Anterior cingulate cortex (tissue), 58 donors: ENCODE measurements at places on chromosomes 1 and 21.

GRCh38 chr1:189787201-189787600, 690.5 kb downstream of the BRINP3 start:
- no peak for DNase-seq

- no peak for DNase-seq
These were observed 266.7 kb upstream of the GREM2 start for GRCh38 chr1:240878631-240879030.

- DNase-seq, result no peak
These were observed 626.7 kb upstream of the ADGRL2 start for GRCh38 chr1:81174052-81174451.

DNA sequence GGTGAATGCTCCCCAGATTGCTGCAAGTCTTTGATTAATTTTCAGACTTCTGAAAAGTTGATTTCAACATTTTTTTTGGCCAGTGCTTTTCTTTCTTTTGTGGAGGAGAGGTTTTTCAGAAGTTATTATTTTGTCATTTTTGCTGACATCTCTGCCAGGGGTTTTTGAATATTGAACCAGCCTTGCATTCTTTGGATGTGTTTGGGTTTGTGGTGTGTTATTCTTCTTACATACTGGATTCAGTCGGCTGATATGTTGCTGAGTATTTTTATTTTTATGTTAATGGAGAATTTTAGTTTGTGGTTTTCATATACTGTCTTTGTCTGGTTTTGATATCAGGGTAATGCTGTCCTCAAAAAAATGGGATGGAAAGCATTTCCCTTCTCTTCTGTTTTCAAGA, 25.3 kb downstream of the OBSCN start:
- no peak for DNase-seq

DNA sequence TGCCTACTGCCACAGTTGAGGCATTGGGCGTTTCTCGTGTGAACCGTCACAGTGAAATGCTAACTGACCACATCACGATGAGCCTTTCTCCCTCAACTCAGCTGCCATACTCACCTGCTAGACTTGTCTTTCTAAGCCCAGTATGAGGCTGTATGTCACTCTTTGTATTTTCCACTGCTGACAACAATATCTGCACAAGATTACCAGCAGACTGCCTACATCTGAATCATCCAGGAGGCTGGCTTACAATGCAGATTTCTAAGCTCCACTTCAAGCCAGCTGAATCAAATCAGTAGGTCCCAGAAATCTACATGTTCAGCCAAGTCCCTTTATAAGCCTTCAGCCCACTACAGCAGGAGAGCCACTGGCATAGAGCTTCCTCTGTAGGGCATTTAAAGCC, 355.0 kb upstream of the DUSP10 start:
- no peak for DNase-seq

GRCh38 chr21:25717491-25718147, 17.1 kb downstream of the ATP5PF start:
- DNase-seq, result no peak

GRCh38 chr1:90346349-90346748, 351.4 kb downstream of the ZNF326 start:
- DNase-seq, result no peak

DNA sequence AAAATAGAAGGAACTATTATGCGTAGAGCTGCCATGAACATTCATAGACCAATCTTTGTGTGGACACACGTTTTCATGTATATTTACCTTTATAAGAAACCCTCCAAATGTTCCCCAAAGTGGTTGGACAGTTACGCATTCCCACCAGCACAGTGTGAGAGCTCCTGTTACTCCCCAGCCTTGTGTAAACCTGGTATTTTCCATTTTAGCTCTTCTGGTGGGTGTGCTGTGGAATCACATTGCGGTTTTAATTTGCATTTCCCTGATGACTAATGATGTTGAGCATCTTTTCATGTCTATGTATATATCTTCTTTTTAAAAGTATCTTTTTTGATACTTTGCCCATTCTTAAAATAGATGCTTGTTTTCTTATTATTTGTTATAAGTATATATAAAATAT, 3.2 kb upstream of the UBASH3A start:
- no peak for DNase-seq

DNA sequence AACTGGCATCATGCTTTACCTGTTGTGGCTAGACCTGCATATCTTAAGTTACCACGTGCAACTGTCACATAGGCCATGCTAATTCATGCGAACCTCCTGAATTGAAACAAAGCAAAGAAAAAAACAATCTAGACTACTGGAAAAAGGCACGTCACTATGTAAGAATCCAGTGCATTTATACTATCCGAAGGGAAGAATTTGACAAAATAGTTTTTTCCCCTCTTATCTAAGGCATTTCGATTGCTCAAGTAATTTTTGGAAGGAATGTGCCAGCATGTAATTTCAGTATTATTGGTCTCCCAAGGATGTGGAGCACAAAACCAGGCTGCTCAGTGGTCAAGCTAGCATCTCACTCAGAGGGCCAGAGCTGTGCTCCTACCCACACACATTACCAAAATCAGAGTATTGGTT, 31.5 kb upstream of the C1orf198 start:
- no peak for DNase-seq

DNA sequence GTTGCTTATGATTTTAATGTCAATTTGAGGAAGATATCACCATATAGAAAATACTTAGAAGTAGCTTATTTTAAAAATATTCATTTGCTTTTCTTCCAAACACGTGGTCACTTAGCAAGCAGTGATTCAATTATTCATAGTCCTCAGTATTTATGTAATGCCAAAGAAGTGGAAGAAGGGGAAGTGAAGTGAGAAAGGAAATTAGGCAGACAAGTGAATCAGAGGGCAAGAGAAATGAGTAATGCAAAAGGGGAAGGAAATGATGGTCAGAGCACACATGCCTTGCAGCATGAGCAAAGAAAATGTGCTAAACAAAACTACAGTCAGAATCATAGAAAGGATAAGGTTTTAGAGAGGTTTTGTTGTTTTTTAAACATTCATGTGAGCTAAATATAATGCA, 31.8 kb downstream of the SDCCAG8 start:
- no peak for DNase-seq

DNA sequence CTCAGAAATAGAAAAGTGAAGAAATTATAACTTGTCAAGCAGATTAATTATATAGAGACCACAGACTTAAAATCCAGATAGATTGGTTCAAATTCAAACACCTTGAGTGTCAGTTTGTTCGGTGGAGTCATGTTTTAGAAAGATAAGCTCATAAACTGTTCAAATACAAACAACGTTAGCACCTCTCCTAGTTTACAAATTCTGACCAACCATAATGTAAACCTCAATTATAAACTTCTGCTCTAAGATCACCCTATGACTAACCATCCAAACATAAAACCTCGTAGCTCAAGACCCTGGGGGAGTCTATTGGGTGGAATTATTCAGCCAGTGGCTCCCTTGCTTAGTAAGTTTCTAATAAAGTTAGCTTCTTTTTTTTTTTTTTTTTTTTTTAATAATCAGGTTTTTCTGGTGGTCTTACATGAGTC, 12.4 kb downstream of the CBR1 start:
- no peak for DNase-seq

DNA sequence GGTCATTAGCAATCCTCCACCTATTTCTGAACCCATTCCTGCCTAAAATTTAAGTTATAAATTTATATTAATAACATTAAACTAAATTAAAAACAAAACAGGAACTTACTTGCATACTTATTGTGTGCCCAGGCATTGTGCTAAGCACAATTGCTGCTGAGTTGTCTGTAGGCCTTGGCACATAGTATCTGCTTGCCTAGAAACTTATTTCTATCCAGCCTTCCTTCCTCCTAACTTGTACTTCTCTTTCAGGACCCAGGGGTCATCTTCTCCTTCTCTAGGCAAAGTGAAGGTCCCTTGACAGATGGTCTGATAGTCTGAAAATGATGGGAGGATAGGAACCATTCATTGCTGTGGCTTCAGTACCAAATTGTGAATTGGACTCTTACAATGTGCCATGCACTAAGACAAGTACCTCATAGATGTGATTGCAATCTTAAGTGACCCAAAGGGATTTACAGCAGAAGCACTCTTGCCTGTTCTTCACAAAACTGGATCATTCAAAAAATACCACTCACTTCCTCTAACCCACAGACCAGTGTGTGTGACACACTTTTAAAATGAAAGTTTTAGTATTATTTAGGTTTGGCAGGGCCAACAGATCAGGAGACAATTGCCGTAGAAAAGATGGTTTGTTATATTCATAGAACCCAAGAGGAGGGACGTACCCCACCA, 10.3 kb upstream of the CD101 start:
- no peak for DNase-seq

- no peak for DNase-seq
These were observed 97.1 kb upstream of the CACYBP start for GRCh38 chr1:174902531-174903099.

DNA sequence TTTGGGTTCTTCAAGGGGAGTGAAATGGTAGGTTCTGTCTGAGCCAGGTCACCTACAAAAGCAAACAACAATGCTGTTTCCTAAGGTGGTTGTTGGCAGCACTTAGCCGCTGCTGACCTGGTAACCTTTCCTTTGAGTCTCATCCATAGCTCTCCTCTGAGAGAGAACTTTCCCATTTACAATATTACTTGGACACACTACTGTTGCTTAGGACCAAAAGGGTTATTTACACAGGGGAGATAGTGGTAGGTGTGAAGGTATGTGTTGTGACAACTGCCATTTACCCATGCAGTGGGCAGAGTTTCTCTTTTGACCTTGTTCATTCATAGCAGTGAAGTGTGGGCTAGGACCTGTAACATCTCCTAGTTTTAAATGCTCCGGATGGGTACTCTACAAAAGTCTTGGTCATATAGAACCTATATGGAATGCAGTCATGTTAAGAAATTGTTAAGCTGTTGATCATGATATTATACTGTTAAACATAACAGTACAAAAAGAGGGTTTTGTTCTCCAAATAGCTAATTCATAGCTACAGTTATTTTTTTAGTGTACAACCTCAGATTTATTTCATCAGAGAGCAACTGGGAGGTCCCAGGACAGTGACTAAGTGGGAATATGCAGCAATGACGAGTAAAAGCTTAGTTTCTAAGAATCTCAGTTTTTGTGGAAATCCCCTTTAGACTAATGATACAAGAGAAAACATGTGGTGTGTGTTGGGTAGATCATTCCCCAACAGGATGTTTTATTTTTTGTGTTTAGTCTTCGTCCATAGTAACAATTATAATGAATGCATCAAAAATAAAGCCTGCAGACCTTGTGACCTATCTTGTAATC, 219.7 kb downstream of the NFIA start:
- DNase-seq, result no peak

DNA sequence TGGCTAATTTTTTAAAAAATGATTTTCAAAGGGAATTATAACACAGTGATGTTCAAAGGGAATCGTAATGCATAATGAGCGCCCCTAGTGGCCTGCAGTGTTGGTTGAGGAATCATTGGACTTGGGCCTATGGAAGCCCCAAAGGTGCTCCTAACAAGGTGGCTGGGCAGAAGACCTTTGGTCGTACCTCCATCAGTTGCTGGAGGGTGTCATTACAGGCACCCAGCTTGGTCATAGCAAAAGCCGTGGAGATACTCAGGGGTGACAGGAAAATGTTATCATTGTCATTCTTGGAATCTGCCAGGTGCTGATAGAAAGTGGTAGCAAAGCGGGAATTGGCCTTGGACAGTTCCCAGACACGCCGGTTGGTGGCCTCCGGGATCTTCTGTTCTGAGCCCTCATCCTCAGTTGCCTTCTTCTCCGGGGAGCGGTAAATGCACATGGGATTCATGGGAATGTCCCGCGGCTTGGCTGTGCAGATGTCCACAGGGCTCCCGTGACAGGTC, 2.7 kb downstream of the SERPINC1 start:
- DNase-seq, result no peak

DNA sequence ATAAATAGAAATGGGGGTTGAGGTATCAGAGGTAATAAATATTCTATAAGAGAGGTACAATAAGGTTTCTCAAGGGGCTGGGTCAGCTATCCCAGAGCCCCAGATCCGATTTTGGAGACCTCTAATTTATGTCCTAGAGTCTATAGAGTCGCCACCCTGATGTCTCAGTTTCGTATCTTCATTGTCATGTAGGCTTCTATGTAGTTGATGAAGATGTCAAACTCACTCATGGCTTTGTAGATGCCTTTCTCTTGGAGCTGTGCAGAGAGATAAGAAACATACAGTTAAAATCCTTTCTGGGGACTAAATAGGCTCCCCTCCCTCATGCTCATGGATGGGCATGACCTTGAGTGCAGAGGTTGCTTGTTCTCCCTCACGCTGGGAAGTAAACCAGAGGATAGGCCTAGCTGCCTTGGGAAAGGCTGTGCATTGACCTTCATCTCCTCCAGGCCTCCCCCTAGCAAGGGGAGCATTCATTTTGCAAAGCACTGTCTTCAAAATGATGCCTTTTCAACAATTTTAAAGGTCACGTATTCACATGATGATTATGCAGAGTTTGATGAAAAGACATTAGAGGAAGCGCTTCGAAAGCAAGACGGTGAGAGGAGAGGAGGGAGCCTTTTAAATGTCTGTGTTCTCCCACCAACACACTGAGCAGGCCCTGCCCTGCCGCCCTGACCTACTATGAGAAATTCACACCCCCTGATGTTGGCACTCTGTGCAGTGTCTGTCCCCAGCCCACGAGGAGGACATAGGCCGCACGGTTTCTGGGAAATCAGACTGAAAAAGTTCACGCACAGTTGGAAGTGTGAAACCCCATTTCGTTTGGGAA, 1.9 kb upstream of the IL19 start:
- no peak for DNase-seq

DNA sequence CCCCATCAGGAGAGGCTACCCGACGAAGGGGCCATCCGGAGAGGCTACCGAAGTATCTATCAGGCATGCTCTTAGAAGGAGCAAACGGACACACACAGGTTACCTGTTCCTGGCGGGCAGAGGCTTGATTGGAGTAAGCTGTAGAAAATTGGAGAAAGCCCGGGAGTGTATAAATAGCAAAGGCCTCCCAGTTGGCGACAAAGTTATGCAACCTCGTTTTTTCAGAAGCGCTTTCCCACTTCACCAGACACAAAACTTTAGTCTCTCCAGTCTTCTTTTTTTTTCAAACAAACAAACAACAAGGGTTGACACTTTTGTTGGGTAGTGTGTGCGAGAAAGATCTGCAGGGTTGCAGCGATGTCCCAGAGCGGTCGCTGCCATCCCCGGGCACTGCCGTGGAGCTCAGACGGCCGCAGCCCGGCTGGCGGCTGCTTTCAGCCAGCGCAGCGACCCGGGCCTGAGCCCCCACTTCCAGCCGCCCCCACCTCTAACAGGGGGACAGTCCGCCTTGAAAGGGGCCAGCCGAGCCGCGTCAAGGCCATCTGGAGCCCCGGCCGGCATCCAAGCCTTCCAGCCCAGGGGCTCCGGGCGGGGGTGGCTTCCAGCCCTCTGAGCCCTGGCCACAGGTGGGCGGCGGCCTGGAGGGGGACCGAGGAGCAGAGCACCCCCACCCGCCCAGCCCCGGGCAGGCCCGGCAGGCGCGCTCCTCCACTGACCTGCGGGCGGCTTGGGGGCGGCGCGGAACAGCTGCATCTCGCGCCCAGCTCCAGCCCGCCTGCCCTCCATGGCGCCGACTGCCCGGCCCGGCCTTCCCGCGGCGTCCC, 616 bp downstream of the MCOLN3 start:
- DNase-seq, result no peak
